ENCODE measurements at places on chromosomes 5 and 9.

DNA sequence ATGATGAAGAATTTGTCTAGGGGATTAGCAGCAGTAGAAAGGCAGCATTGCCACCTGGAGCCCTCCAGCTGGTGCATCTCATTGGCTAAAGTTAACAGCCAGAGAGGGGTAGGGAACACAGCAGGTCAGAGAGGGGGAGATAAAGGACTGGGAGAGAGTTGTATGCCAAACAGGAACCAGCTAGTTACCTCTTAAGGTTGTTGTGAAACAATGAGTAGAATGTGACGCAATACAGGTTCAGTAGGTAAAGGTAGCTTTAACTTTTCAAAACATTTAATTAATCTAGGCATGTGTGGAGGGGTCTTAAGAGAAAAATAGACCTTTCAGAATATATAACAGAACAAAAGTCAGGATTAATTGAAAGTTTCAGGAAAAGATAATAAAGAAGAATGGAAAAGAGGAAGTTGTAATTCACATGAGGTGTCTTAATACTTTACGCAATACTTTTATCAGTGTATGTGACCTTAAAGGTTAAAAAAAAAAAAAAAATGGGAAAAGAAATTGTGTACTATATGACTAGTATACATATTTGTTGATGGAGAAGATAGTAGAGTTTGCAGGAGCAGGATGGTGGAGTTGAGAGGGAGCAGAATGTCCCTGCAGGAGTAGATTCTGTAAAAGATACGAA is 14.3 kb downstream of the FBXO38 start:
- DNase-seq = no peak

DNA sequence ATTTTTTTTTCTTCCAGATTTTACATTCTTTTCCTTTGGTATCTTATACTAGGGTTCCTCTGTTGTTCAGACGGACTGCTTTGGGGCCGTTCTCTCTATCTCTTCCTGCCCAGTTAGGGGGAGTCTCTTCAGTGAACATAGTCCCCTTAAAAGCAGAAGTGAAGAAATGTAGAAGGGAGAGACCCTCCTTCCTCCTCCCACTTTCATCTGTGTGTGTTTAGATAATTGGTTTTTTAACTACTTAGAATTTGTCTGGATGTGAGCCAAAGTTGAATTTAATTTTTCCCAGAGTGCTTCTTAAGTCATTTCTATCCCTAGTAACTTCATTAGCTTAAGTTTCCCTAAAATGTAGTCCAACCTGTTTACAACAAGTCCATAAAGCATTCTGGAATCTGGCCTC is 167.5 kb downstream of the HACD4 start:
- no peak for DNase-seq

- DNase-seq = no peak
Measured at GRCh38 chr5:123881759-123882244, 369.8 kb downstream of the CSNK1G3 start.

DNA sequence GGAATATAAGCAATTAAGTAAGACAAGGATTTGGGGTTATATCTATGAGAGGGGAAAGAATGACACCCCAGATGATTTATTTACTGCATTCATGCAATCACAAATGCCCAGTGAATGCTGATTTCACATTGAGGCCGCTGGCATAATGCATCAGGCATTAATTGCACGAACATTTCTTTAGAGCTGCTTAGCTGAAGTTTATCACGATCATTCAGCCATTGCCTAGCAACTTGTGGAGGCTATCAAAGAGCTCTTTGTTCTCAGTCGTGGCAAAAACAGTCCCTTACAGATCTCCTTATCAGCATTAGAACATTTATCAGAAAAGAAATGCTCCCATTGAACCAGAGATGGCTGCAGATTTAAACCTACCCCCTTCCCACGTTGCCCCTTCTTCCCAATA is 88.7 kb upstream of the PRRC1 start:
- DNase-seq = no peak

GRCh38 chr9:90787771-90788460 is 13.7 kb upstream of the SYK start:
- DNase-seq = no peak

- DNase-seq = no peak
Measured at GRCh38 chr5:135952683-135953082, 2.1 kb downstream of the LECT2 start.

- no peak for DNase-seq
Measured at GRCh38 chr5:30736669-30737068, 456.8 kb upstream of the CDH6 start.

- DNase-seq = no peak
Measured at GRCh38 chr5:106241409-106241808, 1429.3 kb downstream of the EFNA5 start.

All from activated T-helper 1 cell treated with anti-CD3 and anti-CD28 coated beads, Interleukin-2, amount 50 U/mL, for 16 hours (primary cell).